Activated T-helper 1 cell treated with Interleukin-2 at 50 U/mL for 16 hours (primary cell): ENCODE measurements at places on chromosomes 2 and 18.
A peak's percentile ranks its signal among the peaks of the same experiment; 100 is the strongest.

DNA sequence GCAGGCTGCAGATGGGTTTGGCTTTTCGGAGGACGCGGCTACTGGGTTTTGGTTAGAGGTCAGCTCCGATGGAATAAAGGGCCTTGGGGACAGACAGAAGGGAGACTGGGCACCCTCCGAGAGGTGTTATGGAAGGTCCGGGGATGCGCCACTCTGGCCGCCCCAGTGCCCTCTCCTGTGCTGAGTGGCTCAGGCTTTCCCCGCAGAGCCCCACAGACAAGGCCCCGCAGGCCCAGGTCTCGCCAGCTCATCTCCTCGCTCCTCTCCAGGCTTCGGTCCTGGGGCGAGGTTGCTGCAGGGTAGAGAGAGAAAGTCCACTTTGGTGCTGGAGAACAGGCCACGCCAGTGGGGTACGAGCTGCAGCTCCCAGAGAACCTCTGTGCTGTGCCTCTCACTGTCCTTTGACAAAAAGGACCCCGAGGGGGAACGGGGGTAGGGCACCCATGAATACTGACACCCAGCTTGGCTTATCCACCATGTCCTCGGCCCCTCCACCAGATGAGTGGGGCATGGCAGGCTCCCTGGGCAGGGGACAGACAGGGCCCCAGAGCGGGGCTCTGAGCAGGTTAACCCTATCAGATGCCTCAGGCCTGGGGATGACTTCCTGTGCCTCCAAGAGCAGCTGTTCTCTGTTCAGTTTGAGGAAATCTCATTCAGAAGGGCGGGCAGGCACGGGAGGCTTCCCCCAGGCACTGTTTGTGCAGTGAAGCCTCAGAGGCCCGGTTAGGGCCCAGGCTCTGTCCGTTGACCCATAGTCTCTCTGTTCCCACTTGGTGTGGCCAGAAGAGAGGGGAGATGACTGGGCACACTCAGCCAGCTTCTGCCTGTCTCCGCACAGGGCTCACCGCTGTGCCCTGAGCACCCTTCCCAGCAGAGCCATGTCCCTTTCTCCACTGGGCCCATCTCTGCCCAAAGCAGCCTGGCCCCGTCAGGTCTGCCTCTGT, 15.7 kb upstream of the CNNM3 start:
- DNase-seq, result no peak

- DNase-seq, result no peak
Observed at GRCh38 chr2:174121175-174121574, 127.2 kb downstream of the OLA1 start.

DNA sequence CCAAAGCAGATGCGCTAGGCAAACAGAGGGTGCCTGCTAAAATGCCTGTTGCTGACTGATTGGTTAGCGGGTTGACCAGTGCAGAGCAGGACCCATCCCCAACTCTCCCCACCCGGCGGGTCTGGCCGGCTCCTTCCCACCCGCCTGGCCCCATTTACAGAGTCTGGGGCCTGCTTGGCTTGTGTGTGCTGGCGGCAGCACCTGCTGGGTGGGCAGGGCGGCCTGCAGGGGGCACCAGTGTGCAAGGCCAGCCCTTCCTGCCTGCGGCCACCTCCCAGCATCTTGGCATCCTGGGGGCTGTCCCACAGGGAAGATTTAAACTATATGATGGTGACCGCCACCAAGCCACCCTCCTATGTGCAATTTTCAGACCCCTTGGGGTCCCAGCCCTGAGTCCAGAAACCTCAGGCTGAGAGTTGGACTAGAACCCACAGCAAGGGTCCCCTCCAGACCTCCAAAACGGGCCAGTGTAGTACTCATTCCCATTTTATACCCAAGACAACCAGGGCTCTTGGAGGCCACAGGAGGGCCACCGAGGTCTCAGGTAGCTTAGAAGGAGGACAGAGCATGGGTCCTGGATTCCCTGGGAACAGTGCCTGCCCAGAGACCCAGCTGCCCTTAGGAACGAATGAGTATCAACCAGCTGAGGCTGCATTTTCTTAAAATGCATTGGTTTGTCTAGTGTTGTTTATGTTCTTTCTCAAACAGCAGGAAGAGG, 173.6 kb downstream of the SMAD7 start:
- peak; percentile 56 for DNase-seq

DNA sequence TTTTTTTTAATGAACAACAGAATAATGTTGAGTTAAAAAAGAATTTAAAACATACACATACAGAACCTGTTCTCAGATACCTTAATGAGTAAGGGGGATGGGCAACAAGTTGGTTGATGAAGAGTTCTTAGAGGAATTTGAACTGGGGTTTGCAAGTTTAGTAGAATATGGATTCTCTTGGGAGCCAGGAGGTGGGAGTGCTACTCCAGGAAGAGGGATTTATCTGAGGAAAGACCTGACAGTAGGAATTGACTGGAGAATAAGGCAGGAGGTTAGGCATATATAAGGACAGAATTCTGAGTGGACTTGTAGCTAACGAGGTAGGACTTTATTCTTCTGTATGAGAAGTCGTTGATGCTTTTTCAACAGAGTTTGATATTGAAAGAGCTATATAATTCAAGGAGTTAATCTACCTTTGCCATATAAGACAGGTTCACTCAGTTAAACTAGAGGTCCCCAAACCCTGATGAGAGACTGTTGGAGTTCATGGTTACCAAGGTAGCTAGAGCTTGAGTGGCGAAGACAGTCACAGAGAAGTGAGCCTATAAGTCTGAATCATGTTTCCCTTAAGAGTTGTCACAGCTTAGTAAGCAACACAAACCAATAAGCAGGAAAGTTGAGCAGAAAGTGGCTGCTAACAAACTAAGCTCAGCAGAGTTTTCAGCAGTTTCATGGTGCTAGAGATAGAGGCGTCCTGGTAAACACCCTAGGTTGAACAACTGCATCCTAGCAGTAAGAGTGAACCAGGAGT, 88.2 kb downstream of the NCOA1 start:
- DNase-seq, result no peak

DNA sequence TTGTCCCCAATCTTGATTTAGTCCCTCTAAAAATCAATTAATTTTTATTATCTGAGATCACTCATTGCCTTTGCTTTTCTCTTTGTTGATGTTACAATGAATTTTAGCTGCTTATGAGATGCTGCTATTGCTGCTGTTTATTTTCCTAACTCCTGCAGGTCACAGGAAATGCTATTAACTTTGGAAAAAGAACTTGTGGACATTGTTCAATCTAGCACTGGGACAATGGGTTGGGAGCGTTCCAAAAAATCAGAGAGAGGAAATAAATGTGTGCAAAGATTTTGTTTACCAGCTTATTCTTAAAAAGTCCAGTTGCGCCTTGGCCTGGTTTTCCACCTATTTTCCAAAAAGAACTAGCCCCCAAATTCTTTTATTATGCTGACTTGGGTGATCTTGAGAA, 268.3 kb downstream of the PTH2R start:
- no peak for DNase-seq

- DNase-seq, result no peak
Observed at GRCh38 chr2:239839306-239839705, 185.8 kb downstream of the NDUFA10 start.

DNA sequence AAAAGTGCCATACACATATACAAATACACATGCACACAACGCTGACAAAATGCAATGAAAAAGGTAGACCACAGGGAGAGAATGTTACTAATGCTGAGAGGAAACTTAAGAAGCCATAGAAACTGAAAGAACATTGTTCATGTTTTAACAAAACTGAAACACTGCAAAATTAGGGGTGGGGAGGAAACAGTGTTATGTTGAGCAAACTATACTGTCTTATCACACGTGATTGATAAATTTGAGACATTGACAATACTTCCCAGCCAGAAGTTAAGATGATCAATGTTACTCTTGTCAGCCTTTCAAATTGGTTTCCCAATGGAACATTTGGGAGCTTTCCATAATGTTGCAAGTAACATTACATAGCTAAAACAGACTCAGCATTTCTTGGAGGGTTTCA, 165.5 kb downstream of the L3MBTL4 start:
- DNase-seq, result no peak

GRCh38 chr2:223197046-223197445, 145.1 kb downstream of the KCNE4 start:
- DNase-seq, result no peak

GRCh38 chr2:8659735-8660492, 21.9 kb upstream of the ID2 start:
- no peak for DNase-seq

GRCh38 chr2:47070155-47070919, 84.8 kb downstream of the STPG4 start:
- DNase-seq, result no peak

- no peak for DNase-seq
Observed at GRCh38 chr18:45057955-45058600, 377.4 kb downstream of the SETBP1 start.

GRCh38 chr2:43435746-43436145, 160.1 kb downstream of the THADA start:
- no peak for DNase-seq

- DNase-seq, result no peak
Observed at GRCh38 chr2:113361051-113361450, 76.4 kb upstream of the ZNG1B start.
